Suppressor macrophage treated with lipopolysaccharide for 1 hour (primary cell): ENCODE measurements at places on chromosomes 7 and 10.

DNA sequence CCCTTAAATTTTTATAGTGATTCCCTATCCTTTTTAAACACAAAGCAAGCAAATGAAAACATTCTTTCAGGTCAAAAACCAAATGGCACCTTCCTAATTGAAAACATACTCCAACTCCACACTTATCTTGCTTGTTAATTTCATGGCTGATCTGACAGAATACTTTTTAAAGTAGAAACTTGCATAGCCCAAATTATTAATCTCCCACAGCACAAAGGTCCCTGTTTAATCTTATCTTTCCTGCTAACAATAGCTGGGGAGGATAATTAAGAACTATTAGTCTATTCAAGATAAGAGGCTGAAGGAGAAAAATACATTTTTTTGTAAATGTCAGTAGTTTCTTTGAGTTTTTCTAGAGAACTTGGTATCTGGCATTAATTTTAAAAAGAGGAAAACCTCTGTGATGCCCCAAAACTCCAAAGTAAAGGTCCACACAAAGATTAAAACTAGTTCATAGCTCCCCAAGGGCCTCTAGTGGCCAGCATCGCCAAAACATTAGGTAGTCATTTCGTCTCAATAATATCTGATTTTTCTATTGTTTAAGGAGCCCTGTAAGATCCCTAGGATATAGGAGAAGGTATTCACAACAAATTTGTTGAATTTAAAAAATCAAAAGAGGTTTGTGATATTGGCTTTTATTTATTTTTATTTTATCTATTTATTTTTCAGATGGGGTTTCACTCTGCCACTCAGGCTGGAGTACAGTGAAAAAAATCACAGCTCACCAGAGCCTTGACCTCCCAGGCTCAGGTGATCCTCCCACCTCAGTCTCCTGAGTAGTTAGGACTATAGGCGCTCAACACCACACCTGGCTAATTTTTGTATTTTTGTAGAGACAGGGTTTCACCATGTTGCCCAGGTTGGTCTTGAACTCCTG, 14.7 kb downstream of the CDNF start:
- DNase-seq: peak; percentile 74

GRCh38 chr10:132640326-132641125, 102.9 kb downstream of the INPP5A start:
- no peak for DNase-seq

- peak; percentile 22 for DNase-seq
Observed at GRCh38 chr10:74255214-74255613, 104.2 kb downstream of the ADK start.

- DNase-seq: no peak
Observed at GRCh38 chr7:13352677-13353076, 636.8 kb downstream of the ETV1 start.

DNA sequence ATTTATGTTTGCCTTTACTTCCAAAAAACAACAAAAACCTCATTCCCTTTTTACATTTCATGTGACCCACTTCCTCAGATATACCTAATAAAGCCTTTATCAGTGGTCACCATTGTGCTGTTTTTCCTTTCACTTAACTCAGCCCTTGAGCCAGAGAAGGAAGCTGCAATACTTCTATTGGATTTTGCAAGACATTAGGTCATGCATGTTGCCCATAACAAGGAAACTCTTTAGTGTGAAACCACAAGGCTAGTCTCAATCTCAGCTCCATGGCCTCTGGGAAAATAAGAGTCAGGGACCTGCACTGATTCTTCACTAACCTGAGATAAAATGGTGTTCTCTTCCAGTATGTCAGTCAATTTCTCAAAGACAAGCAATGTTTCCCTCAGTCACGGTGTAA, 27.8 kb downstream of the STEAP4 start:
- DNase-seq: peak; percentile 76

- no peak for DNase-seq
Observed at GRCh38 chr7:30865821-30866220, 45.8 kb upstream of the AQP1 start.

DNA sequence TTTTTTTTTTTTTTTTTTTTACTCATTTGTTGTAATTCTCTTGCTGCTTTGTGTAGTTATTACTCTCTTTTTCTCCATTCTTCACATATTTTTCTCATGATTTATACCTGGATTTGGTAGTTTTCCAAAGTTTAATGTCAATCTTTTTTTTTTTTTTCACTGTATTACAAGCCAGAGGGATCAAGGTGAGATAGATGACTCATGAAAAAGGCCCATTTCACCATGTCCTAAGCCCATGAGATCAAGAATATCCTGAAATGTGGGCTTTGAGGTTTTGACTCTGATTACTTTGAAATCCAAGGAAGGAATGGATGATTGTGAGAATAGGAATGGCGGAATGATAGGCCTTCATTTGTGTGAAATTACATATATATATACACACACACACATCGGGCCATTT, 31.1 kb downstream of the TAX1BP1 start:
- DNase-seq: no peak

DNA sequence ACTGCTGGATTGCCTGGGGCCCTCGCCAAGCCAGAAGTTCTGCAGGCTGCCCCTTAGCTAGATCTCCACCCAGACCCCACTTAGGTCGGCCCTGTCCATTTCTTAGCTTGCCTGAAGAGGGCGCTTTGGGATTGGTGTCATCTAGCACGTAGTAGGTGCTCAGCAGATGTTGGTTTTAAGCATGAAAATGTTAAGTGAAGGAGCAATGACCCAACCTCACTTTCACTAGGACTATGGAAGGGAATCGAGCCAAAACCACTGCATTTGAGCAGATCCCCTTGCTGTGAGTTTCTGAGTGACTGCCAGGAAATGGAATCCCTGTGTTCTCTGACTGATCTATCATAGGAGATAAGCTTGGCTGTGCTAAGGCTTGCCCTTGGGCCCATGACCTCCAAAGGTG, 131.7 kb upstream of the EEPD1 start:
- DNase-seq: no peak

DNA sequence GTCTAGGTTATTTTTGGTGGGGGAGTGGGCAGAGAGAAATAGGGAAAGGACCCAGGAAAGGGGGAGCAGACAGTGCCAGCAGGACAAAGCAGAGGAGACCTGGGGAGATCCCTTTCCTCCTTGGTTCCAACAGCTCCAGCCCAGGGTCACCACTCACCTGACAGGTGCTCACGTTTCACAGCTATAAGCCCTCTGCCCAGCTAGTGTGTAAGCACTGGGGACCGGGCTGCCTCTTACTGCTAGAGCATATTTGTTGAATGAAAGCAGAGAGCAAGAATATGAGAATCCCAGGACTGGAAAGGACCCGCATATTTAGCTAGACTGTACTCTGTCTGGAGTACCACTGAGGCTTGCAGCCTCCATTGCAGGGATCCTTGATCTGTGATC, 6.7 kb downstream of the ZCCHC24 start:
- no peak for DNase-seq

DNA sequence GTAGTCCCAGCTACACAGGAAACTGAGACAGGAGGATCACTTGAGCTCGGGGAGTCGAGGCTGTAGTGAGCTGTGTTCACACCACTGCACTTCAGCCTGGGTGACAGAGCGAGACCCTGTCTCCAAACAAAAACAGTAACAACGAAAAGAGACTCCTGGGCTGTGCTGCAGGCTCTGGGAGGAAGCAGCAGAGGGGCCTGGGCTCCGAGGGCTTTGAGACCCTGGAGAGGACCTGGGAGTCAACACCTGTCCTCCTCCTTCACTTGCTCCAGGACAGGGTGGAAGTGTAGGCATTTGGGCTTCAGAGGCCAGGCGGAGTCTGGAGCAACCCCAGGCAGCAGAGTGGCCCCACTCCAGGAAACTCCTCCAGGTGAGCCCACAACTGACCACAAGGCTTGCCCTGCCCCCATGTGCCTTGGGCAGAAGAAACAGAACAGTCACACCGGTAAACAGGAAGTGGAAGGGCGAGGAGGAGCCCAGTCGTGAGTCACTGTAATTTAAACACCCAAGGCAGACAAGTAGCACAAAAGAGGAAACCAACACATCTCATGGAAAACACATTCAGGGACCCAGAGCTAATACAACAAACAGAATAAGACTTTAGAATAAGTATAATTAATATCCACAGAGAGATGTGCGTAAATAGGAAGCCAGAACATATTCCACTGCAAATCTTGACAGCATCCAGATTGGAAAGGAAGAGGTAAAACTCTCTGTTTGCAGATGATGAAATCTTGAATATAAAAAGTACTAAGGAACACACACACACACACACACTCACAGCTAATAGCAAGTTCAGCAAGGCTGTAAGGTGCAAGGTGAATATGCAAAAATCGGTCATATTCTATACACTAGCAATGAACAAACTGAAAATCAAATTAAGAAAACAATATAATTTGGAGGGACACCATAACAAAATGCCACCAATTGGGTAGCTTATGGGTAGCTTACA, 20.5 kb upstream of the RASGEF1A start:
- peak; percentile 68 for DNase-seq

GRCh38 chr10:32190890-32191491, 134.8 kb upstream of the KIF5B start:
- DNase-seq: peak; percentile 79

DNA sequence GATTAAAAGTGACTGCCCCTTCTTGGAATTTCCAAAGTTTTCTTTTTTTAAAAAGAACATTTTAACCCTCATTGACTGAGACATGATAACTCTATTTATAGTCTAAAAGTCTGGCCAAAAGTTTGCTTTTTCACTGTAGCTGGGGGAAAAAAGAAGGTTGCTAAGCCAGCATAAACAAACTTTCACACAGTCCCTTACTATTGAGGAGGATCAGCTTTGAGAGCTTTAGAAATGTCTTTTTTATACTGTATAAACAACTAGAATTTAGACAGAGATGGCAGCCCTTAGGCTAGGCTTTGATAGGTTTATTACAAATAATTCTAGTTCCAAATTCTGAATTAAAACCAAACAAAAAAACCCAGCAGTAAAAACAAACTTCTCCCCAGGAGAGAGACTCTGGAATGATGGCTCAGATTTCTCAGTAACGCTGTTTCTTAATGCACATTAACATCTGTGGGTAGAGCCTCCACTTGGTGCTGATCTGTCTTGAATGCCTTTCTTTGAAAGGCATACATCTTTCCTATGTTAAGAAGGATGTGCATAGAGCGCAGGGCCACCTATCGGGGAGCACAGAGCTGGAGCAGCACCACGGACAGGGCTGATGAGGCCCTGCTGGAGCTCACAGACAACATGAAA, 100.9 kb upstream of the PDLIM1 start:
- peak; percentile 28 for DNase-seq

- DNase-seq: peak; percentile 74
Observed at GRCh38 chr7:37480041-37481031, 31.7 kb upstream of the ELMO1 start.

GRCh38 chr7:101833799-101834198, 16.4 kb downstream of the CUX1 start:
- DNase-seq: no peak

GRCh38 chr7:2409745-2410414, 6.5 kb downstream of the CHST12 start:
- no peak for DNase-seq

GRCh38 chr10:103507235-103508191, 14.0 kb downstream of the NEURL1 start:
- DNase-seq: no peak

- no peak for DNase-seq
Observed at GRCh38 chr10:110507346-110507745, 9.6 kb downstream of the DUSP5 start.

GRCh38 chr10:111390813-111391563, 314.2 kb downstream of the ADRA2A start:
- no peak for DNase-seq

DNA sequence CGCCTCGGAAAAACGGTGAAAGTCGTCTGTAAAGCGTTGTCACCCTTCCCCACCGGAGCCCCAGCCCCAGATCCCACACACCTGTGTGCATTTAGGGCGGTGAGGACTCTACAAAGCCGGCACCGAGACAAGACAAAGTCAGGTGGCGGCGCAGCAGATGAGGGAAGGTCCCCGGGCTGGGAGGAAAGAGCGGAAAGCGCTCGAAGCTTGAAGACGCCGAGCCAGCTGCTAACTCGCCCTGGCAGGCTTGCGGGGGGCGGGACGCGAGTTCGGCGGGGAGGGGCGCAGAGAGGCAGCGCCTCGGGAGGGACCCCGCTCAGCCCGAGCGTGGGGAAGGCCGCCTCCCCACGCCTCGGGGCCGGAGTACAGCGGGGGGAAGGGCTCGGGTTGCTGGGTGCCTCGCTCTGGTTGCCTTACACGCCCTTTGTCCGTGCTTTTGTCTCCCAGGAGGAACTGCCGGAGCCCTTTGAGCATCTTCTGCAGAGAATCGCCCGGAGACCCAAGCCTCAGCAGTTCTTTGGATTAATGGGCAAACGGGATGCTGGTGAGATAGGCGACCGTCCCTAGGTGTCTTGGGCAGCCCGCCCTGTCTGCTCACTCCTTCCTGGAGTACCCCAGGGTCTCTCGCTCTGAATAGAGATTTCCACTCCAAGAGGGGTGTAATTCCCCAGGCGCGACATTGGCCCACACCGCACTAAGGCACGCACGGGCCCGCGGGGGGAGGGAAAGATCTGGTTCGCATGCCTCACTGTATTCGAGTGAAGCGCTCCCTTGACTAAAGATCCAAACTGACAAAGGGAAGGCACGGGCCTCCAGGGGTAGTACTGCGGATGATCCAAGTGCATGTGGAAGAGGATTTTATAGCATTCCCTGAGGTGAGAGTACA, 1.6 kb downstream of the TAC1 start:
- DNase-seq: no peak

DNA sequence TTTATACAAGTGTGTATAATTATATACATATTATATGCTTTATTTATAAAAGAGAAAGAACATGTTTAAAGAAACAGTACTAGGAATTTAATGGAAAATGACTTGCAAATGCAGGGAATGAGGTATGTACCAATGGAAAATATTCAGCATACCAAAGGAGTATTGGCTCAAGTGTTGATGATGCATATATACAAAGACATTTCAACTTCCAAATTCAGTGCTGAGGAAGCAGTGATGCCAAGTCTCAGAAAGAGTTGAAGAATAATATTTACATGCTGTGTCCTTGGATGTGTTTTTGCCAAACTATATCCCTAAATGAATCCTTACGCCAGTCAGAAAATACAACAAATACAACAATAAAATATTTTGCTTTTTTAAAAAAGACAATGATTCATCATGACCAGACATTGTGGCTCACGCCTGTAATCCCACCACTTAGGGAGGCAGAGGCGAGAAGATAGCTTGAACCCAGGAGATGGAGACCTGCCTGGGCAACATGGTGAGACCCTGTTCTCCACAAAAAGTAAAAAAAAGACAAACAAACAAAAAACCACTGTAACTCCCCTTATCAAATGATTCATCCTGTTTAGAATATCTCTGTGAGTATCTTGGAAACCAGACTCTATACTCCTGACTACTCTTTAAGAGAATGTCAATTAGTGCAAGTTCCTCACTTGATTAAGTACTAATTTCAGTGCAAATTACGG, 157.2 kb downstream of the CHRM2 start:
- DNase-seq: no peak

GRCh38 chr7:151795168-151795811, 81.6 kb downstream of the PRKAG2 start:
- peak; percentile 100 for DNase-seq

- no peak for DNase-seq
Observed at GRCh38 chr7:123131140-123131539, 68.6 kb downstream of the SLC13A1 start.
